ENCODE measurements at places on chromosomes 2 and 18. TPM values are rescaled to one million over a fixed set of nuclear protein-coding genes. Genes with fewer than 3 reads are reported as not detected.

The TFPI gene
- 2.1 TPM for polyA plus RNA-seq

The KIF1A gene
- 0.32 TPM for polyA plus RNA-seq

The NT5C1B gene
- polyA plus RNA-seq: not detected

The ACOXL gene
- not detected for polyA plus RNA-seq

The PSMA8 gene
- polyA plus RNA-seq: not detected

The ZNF385B gene
- polyA plus RNA-seq: 0.16 TPM
